Fibroblast of skin of left biceps (primary cell): ENCODE measurements at places on chromosomes 13 and 19.

DNA sequence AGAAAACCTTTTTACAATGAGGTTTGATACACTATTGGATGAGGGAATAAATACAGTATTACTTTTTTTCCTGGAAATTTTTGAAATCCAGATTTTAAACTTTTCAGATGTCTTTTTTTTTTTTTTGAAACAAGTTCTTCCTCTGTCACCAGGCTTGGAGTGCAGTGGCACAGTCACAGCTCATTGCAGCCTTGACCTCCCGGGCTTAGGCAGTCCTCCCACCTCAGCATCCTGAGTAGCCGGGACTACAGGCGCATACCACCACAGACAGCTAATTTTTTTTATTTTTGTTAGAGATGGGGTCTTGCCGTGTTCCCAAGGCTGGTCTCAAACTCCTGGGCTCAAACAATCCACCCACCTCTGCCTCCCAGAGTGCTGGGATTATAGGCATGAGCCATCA is 96.8 kb downstream of the RNF17 start:
- DNase-seq = no peak

DNA sequence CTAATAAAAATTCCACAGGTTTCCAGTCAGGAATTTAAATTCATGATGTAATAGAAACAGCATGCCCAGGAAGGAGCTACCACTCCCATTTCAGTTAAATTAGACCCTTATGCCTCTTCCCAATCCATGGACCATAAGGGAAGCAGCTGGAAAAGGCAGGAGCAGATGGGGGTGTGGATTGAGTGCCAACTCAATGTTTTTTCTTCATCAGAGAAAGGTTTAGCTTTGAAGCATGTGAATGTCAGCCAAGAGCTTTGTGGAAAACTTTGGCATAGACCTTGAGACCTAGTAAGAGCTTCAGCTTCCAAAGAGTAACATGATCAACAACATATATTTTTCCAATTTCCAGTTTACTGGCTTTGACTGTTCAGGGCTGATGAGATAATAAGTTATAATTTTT is 2139.9 kb downstream of the PCDH9 start:
- DNase-seq = peak; percentile 31

DNA sequence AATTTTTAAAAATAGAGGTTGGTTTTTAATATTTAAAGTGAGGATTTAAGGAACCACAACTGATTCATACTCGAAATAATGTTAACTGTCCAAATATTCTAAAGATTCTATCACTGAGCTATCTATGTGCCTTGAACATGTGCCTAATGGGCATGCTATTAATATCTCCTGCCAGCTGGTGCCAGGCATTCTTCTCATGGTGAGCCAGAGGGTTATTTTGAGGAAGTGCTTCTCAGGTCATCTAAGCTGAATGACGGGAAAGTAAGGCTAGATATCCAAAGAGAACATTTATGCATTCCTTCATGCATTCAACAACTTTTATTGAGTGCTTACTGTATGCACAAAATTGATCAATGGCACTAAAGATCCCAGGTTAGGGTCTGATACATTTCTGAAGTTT is 138.2 kb downstream of the PIBF1 start:
- DNase-seq = no peak

DNA sequence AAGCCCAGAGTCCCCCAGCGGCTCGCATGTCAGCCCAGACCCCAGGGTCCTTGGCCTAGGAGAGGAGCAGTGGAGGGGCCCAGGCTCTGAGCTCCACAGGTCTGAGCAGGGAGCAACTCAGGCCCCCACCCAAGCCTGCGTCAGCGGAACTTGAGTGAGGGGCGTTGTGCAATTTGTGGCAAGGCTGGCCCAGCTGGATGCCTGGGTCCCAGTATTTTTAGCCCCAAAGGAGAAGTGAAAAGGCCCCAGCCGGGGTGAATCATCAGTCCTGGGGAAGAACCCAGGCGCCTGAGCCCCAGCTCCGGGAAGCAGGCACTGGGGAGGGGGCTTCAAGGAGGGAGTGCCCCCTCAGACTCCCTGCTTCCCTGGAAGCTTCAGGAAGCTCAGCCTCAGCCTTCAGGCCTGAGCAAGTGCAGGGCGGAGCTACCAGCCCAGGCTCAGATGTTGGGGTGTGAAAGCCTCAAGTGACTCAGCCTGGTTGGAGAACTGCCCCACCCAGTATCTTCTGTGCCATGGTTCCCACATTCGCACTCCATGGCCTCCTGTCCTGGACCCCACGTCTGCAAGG is 7.2 kb downstream of the MED29 start:
- no peak for DNase-seq

DNA sequence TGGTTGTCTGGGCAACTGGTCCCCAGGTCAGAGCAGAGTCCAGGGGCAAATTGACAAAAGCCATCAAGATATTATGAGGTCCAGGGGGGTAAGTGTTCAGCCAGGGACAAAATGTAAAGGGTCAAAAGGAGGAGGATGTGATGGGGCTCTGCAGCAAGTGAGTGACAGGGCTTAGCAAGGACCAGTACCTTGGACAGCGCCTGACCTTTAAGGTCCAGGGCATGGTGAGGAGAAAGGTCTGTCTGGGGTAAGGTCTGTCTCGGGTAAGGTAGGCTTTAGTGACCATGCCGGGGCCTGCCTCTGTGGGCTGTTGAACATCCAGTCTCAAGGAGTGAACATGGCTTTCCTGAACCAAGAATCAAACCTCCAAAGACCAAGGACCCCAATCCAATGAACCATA is 6.3 kb upstream of the ZNF358 start:
- DNase-seq = no peak

DNA sequence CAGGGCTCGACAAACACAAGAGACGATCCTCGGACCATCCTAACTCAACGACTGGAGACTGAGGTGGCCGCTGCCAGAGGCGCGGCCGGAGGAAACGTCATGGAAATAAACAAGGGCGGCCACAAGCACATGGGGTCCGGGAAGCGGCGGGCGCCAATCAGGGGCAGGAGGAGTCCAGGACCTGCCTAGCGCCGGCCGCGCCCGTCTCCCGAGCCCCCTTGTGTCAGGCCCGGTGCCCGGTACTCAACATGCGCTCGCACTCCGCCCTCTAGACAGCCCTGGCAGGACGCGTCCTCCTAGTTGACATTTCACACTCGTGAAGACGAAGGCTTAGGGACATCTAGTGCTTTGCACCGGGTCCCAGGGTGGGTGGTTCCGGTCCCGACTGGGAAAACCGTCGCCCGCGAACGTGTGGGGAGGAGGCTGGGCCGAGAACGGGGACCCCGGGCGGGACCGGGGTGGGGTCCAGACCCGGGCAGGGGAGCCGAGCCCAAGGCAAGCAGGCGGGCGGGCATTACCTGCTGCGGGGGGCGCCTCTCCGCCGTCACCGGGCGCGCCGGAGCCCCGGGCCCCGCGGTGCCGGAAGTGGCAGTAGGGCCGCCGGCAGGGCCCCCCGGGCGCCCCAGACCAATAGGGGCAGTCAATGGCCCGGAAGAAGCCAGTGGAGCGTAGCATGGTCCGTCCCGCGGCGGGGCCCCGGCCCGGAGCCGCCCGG is 442 bp downstream of the REXO1 start:
- DNase-seq = no peak

- DNase-seq = no peak
Observed at GRCh38 chr13:113788413-113789135, 29.5 kb downstream of the TMEM255B start.

- DNase-seq = no peak
Observed at GRCh38 chr13:77893066-77893465, 25.6 kb downstream of the EDNRB start.

DNA sequence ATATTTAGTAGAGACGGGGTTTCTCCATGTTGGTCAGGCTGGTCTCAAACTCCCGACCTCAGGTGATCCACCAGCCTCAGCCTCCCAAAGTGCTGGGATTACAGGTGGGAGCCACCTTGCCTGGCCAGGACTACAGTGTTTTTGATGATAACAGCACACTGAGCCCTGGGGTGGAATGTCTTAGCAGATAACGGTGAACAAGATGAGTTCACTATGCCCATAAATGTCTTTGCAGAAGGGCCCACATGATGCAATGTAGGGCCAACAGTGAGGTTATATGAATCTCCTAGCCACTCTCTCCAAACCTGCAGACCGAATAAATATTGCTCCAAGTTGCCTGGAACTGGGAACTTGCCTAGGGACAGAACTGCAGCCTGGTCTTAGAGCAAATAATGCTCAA is 235.1 kb downstream of the COG6 start:
- no peak for DNase-seq

DNA sequence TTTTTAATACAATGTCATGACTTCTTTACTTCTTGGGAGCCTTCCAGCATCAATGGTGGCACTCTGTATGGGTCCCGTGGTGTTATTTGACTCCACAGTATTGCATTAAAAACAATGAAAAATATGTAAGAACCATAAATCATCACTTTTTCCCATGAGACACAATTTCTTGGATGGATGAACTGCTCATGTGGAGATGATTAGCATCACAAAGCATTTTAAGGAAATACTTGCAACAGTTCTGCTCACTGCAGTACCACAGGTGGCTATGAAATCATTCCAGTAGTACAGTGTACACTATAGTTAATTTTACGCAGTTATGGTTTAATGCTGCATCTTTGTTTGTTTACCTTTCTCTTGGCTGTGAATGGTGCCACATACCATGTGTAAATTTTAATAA is 37.2 kb upstream of the C1QTNF9B start:
- DNase-seq = peak; percentile 37

GRCh38 chr13:51770160-51770559 is 33.8 kb downstream of the DHRS12 start:
- DNase-seq = no peak

- DNase-seq = no peak
Observed at GRCh38 chr13:35945368-35945767, 185.8 kb downstream of the DCLK1 start.

DNA sequence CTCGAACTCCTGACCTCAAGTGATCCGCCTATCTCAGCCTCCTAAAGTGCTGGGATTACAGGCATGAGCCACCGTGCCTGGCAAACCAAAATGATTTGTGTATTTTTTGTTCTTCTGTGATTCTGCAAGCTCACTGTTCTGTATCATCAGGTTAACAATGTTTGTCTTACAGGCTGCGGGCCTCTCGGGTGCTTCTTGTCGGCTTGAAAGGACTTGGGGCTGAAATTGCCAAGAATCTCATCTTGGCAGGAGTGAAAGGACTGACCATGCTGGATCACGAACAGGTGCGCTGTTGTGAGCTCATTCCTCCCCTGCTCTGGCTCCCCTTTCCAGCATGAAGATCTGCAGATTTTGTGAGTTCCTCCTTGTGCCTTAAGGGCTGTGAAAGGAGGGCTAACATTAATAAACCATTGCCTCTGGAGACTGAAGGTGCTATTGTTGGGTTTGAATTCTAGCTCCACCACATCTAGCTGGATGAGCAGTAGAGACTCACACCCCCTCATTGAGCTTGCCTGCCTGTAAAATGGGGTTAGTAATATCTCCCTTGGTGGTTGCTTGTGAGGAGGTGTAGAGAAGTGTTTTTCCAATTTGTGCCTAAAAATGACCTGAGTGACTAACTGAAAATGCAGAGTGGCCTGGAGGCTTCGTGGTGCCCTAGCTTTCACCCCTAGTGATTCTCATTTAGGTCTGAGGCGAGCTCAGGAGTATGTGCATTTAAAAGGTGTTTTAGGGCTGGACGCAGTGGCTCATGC is 12.9 kb downstream of the SAE1 start:
- no peak for DNase-seq

GRCh38 chr13:97468331-97468730 is 34.4 kb downstream of the RAP2A start:
- no peak for DNase-seq

DNA sequence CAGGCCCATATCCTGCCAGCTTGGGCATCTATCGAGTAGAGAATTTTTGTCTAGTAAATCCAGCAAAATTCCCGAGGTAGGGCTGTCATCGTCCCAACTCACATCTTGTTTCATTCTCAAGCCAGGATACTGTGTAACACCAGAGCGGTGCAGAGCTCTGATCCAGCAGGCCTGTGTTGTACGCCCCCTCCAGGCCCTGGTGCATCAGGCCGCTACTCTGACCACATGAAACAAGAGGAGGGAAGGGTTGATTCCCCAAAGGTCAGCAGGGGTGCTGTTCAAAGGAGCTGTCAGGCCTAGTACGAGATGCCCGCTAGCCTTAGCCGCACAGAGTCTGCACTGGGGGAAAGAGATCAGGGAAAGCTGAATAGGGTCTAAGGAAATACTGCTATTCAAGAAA is 276.0 kb downstream of the SLC7A1 start:
- DNase-seq = no peak

GRCh38 chr13:66835040-66835628 is 395.0 kb downstream of the PCDH9 start:
- no peak for DNase-seq

DNA sequence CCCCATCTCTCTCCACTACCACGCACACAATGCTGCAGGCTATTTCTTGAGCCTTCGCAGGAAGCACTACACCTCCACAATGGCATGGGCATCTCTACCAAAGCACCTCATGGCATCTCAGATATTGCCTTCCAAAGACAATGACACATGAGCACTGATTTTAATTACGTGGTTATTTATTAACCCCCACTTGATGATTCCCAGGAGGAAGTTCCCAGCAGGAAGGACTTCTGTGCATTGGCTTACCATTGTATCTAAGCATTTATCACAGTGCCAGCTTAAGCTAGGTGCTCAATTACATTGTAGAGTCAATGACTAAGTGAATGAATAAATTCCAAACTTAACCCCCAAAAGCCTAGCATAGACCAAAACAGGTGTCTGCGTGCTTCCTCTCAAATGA is 101.4 kb downstream of the ABCC4 start:
- DNase-seq = no peak

- no peak for DNase-seq
Observed at GRCh38 chr13:80011448-80012212, 329.3 kb downstream of the SPRY2 start.

GRCh38 chr19:1383017-1383311 is 743 bp upstream of the NDUFS7 start:
- no peak for DNase-seq

DNA sequence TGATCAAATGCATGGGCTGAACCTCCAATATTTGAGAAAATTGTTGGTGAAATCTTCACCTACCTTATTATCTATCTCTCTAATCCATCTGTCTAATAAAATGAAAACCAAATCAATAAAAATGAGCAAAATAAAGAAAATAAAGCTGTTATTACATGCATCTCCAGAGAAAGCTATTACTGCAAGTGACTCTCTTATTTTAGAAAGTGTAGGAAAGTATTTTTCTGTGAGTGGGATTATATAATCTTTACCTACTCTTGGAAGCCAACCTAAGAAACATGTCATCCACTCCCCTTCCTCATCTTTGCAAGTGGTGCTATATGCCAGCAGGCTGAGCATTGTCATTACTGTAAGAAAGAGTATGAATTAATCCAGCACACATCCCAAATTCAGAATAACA is 191.5 kb upstream of the RFC3 start:
- DNase-seq = no peak

DNA sequence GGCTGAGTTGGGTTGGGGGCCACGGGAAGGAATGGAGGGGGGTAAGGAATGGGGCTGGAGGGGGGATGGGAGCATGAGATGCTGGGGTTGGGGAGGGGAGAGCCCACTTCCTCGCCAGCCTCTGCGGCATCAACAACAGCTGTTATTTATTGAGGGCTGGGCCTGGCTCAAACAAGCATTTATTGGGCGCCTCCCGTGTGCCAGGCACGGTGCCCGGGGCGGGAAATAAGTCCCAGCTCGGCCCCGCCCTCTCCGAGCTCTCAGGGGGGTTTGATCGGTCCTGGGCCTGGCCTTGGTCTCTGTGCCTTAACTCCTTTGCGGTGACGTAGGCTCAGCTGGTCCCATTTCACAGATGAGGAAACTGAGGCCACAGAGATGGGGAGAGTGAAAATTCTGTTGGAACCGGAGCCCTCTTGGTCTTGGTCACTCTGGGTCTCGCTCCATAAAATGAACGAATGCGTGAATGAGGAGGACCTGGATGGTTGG is 919 bp upstream of the ADAMTS10 start:
- no peak for DNase-seq
